ENCODE measurements at places on chromosomes 6 and 20.

GRCh38 chr6:154359161-154359574, 2.6 kb upstream of the IPCEF1 start:
- DNase-seq, result no peak

DNA sequence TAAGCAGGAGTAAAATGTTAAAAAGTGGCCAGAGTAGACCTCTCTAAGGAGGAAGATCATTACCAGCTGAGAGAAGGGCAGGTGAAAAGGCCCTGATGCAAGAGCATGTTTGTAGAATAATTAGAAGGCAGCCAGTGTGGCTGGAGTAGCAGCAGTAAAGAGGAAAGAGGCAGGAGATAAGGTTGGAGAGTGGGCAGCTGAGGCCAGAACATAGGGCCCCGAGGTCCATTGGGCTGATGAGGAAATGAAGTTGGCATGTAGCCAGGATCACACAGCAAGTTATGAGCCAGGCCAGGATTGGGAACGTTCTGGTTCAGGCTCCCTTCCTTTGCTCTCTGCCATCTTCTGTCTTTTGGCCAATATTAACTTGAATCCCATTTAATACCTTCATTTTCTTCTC, 51.6 kb downstream of the RALY start:
- DNase-seq, result no peak

- DNase-seq, result no peak
Measured at GRCh38 chr20:20386192-20386591, 18.3 kb downstream of the INSM1 start.

DNA sequence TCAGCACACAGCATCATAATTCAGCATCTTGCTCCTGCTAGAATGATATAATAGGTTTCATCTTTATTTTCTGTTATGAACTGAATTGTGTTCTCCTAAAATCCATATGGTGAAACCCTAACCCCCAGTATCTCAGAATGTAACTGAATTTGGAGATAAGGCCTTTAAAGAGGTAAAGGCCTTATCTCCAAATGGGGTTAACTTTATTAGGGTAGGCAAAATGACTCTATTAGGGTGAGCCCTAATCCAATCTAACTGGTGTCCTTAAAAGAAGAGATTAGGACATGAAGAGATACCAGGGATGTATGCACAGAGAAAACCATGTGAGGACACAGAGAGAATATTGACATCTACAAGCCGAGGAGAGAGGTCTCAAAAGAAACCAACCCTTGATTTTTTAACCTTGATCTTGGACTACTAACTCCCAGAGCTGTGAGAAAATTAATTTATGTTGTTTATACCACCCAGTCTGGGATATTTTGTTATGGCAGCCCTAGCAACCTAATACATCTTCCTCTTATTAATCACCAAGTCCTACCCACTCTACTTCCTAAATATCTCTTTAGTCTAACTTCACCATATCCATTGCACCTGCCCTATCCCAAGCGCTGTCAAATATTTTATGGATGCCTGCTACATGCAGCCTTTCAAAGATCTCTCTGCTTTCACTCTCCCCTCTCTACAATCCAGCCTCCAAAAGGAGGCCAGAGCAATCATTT, 8.5 kb upstream of the MRS2 start:
- DNase-seq, result no peak

DNA sequence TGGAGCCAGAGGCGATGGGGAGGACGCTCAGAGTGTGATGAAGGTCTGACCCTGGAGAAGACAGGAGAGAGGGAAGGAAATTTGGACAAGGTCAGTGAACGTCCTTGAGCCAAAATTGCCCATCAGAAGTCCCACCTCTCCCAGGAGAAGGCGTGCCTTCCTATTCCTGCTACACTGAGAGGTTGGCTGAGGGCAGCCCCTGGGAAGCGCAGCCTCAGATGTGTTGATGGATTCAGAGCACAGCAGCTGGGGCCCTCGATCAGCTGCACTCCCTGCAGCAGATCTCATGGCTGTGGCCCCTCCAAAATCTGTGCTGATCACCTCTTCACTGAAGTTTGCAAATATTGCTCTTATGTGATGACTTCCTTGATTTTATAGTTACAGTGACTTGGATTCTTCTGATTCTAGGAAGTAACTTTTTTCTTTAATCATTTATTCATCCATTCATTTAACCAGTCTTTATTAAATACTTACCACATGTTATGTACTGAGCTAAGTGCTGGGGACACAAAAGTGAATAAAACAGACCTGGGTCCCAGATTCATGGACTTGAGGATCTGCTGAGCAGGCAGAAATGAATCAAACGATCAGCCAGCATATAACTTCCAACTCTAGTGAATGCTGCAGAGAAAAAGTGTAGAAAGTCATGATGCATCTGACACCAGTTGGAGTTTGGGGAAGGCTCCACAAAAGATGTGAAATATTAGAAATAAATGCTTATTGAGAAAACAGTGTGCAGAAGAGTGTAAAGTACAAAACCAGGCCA, 69.6 kb upstream of the ARMC2 start:
- no peak for DNase-seq

- DNase-seq, result no peak
Measured at GRCh38 chr20:62941792-62942191, 3.8 kb downstream of the GID8 start.

- no peak for DNase-seq
Measured at GRCh38 chr6:94414041-94414440, 994.7 kb upstream of the EPHA7 start.

DNA sequence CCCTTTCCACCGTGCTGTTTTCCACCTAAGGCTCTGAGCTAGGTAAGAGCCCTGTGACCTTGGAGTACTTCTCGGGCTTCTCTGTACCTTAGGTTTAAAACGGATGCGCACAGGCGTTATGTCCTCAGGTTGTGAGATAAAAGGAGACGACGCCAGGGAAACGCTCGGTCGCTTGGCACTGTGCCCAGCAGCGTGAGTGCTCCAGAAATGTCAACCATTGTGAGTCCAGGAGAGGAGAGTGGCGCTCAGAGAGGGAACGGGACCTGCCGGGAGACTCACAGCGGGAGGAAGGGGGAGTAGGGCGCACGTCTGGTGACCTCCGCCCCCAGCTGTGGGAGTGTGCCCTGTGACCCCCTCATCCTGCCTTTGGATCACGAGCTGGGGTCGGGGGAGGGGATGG, 33.8 kb upstream of the SCRT2 start:
- no peak for DNase-seq

GRCh38 chr6:84271061-84271716, 43.7 kb upstream of the CEP162 start:
- DNase-seq, result no peak

- DNase-seq, result no peak
Measured at GRCh38 chr6:125818225-125818657, 27.5 kb downstream of the NCOA7 start.

GRCh38 chr6:167212713-167213005, 54.9 kb upstream of the GPR31 start:
- no peak for DNase-seq

- no peak for DNase-seq
Measured at GRCh38 chr6:18527836-18528743, 140.9 kb downstream of the RNF144B start.

DNA sequence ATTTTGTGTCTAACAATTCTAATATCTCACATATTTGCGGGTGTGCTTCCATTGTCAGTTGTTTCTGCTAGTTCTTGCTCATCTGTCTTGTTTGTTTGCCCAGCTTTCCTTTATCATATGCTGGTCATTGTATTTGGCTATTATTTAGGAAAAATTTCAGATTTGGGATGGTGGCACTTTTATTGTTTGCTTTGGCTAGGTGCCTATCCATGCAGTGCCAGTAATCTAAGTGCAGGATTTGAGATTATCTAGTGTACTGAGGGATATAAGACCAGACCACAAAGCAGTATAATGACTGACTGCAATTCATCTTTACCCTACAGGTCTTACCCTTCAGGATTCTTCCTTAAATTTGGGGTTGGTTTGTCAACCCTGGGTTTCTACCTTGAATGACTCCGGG, 63.9 kb downstream of the NINL start:
- DNase-seq, result no peak

- DNase-seq, result peak; percentile 72
Measured at GRCh38 chr20:956330-956951, 40.3 kb upstream of the ANGPT4 start.
